ENCODE measurements at places on chromosomes 1 and 21.

- no peak for DNase-seq
Measured at GRCh38 chr21:45054927-45055612, 19.3 kb upstream of the ADARB1 start.

DNA sequence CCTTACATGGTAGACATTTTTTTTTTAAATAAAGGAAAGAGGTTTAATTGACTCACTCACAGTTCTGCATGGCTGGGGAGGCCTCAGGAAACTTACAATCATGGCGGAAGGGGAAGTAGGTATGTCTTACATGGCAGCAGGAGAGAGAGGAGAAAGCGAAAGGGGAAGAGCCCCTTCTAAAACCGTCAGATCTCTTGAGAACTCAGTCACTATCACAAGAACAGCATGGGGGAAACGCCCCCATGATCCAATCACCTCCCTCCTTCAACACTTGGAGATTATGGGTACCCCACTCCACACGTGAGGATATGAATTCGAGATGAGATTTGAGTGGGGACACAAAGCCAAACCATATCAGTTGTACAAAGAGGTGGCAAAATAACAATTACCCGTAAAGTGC is 301.7 kb downstream of the GRIK1 start:
- DNase-seq = no peak

DNA sequence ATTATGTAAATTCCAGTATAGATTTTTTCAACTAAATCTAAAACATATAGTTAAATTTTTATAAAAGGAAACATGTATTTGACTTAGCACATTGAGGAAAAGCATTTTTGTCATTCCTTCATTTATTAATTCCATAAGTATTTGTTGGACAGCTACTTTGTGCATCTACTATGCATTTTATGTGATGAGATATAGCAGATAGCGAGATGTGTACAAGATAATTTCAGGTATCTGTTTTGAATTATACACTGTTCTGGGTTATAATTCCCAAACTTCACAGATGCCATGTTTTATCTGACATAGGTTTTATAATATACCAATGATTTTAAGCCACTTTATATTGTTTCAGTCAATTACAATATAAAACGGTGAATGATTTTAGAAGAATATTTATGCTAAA is 398.7 kb downstream of the USH2A start:
- no peak for DNase-seq

- DNase-seq = no peak
Measured at GRCh38 chr1:108831225-108831624, 25.7 kb downstream of the AKNAD1 start.

DNA sequence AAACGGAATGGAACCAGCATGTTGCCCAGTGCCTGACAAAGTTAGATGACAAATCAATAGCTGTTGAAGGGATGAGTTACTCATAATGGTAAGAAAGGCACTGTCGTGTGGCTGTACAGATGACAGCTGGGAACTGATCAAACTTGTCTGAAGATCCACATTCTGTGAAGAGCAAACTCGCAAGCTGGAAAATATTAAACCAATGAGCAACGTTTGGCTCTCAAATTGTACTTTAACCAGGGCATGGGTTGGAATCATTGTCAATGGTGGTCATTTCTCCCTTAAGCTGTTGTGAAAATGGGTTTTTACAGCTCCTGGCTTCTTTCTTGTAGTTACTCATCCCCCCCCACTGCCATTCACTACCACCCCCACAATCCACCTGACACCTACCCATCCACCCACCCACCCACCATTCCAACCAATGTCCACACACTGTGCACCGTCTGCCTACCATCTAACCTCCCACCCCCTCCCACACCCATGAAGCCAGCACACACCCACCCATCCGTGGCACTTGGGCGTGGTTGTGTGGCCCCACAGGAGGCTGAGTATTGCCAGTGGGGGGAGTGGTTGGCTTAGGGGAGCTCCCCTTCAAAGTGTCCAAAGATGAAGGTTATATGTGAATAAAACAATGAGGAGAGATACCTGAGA is 46.7 kb downstream of the CLDN14 start:
- no peak for DNase-seq

DNA sequence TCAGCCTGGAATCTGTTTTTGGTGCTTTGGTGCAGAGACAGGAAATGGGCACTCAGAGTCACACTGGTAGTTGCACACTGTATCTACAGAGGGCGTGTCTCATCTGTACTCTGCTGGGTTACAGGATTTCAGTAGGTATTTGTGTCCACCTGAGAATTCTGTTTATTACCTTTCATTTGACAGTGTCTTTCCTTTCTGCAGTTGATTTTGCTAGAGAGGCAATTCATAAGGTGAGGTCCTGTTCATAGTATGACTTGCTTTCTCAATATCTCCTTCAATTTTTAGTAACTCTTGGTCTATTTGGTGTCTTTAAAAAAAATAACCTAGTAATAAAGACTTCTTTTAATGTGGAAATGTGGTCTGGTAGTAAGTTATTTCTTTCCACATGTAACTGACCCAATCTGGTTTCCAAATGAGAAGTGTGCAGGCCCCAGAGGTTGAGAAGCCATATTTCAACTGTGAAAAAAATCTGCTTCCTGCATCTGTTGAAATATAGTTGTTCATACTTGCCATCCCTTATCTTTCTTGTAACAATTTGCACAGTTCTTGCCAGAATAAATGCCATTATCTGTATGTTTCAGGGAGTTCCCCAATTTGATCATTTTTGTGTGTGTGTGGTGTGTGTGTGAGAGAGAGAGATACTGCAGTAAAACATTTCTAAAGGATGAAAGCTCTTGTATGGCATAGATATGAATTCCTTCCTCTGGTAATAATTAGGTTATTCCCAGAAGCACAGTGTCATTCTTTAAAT is 78.4 kb upstream of the DNAJC6 start:
- DNase-seq = no peak

DNA sequence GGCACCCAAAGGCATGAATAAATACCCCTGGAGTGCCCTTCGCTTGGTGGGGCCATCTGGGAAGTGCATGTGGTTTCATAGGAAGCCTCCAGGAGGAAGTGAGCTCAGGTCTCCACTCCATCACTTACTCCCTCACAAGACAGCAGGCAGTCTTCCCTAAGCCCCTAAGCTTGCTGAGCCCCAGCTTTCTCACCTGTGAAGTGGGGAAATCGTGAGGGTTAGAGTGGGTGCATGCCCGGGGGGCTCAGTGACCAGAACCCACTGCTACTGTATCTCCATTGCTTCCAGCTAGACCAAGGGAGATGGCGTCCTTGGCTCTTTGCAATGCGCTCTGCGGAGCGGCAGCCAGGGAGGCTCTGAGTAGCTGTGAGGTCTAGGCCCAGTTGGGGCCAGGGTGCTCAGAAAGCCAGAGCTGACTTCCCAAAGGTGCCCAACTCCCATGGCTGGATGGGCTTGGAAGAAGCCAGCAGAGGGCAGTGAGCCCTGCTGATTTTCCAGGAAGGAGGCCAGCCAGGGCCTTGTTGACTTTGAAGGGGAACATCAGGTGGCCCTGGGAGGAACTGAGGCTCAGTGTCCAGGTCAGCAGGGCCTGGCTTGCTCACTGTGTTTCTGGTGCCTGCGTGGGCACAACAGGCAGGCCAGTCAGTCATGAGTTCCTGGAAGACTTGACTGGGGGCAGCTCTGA is 27.3 kb downstream of the CDCP2 start:
- no peak for DNase-seq
